ENCODE measurements at places on chromosomes 3 and 15.

GRCh38 chr3:146163584-146163983 is 2.6 kb upstream of the PLOD2 start:
- DNase-seq, result peak; percentile 98

GRCh38 chr3:133895208-133896001 is at the start of gene RAB6B:
RAB6B (minus strand) TSS chr3:133895882; CDS start chr3:133895466, 416 bp downstream.
- no peak for DNase-seq

DNA sequence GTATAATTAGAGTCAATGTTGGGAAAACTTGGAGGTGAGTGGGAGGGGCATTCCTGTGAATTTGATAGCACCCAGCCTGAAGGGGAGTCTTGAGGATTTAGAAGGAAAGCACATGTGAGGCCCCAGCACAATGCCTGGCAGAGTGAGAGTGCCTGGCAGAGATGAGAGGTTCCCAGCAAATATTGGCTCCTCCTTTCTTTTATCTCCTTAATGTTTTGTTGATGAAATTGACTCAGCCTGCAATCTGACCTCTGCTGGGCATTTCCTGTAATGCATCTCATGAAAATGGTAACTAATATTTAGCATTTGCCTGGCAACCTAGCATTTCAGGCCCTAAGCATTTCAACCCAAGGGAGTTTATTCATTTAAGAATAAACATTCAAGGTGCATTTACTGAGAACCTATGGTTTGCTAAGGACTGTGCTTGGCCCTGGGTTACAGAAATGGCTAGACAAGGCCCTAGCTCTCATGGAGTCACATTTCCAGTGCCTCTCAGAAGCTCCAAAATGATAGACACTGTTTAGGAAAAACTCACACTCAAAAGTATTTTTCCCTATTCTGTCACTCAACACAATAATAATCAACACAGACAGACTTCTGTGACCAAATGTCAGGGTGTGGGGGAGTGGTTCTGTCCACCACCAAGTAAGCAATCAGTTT is 19.0 kb downstream of the PDHB start:
- DNase-seq, result peak; percentile 36

- DNase-seq, result no peak
Measured at GRCh38 chr15:88394553-88395145, 72.5 kb downstream of the MRPL46 start.

DNA sequence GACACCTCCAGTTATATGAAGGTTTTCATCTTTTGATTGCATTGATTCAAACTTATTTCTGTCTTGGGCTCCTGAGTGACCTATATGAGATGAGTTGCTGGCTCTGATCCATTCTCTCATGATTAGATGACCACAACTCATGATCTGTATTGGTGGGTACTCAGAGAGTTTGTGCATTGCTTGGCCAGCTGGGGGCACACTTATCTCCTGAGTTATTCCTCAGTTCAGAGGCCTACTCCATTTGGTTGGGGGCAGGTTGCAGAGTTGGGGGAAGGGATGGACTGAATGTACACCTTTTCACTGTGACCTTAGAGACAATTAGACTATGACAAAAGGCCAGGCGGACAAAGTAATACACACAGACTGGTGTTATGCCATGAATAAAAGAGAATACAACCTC is 166.2 kb upstream of the SEMA6D start:
- DNase-seq, result no peak

GRCh38 chr15:96345560-96346399 is 15.3 kb downstream of the NR2F2 start:
- no peak for DNase-seq

- no peak for DNase-seq
Measured at GRCh38 chr15:37059086-37059485, 41.3 kb downstream of the MEIS2 start.

DNA sequence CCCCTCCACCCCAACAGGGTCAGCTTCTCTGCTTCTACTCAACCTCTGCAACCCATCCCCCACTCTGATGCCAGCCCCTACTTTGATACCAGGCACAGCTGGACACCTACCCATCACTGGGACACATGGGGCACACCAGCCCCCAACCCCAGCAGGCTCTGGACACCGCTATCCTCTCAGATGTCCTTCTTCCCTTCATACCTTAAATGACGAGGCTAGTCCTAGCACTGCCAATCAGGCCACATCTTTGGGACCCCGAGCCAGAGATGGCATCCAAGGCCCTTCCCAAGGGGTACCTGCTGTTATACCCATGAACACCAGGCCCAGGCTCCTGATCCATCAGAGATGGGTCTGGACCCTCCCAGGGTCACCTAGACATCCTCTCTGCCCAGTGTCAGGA is 10.6 kb downstream of the POC1A start:
- no peak for DNase-seq

DNA sequence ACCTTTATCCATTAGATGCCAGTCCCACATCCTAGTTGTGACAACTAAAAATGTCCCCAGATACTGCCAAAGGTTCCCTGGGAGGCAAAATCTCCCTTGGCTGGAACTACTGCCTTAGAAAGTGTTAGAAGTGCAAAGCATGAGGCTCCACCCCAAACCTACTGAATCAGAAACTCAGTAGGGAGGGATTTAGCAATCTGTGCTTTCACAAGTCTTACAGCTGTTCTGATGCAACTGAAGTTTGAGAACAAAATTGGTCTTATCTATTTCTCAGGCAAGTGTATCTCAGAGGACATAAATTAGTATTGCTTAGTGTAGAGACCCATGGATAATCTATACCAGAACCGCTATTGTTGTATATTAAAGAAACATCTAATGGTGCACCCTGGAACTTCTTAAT is 70.2 kb downstream of the CLDN1 start:
- DNase-seq, result peak; percentile 15

GRCh38 chr3:30199096-30199759 is 407.2 kb upstream of the TGFBR2 start:
- DNase-seq, result no peak

GRCh38 chr15:32859251-32859650 is 141.4 kb downstream of the GREM1 start:
- DNase-seq, result no peak

DNA sequence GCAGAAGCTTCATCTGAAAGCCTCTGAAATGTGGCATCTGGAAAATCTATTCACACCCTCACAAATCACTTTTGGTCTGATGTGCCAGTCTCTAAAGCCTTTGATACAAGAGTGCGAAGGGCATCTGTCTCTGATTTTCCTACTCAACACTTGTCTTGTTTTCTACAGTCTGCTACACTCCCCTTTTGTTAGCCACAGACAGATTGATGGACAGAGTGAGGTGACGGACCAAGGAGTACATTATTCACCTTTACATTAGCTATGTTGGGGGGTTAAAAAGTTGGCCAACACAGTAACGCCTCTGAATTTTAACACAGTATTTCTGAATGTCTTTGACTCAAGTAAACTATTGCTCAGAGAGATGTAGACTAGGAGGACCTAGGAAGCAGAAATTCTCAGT is 63.1 kb downstream of the TNIK start:
- no peak for DNase-seq

DNA sequence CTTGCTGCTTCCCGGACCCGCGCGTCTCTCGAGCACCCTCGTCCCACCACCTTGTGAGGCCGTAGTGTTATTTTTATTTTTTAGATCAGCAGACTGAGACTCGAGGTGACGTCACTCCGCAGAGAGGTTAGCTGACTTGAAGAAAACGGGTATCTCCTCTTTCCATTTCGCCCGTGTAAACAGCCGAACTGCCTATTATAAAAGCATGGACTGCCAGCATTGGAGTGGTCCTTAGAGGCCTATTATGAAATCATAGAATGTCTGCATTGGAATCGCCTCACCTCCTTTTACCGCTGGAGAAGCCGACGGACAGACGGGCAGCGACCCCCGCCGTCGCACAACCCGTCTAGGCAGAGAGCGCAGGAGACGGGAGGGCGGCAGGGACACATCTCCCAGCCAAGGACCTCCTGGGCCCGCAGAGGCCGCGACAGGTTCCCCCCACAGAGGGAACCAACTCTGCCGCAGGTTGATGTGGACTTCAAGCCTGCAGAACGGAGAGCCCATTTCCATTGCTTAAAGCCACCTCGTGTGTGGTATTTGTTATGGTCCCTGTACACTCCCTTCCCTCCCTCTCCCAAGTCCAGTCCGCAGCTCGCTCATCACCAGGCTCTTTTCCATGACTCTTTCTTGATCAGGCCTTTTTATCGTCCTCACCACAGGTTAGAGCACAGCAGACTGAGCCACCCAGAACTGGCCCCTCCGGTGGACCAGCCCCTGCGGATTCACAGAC is 540 bp upstream of the PPP1R2 start:
- no peak for DNase-seq

DNA sequence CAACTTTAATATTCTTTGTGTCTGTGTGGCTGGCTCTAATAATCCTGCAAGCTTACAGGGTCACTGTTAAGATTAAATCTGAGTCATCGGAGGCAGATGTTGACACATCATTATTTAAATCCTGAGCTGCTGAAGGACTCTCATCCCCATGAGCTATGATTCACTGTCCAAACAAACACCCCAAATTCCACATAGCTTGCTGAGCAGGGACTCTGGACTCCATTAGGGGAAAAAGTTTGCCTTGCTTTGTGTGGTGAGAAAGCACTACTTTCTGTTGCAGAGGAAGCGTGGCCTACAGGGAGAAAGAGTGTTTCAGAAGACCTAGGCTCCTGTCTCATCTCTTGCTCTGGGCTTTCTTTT is 213.7 kb downstream of the PDCD6IP start:
- peak; percentile 95 for DNase-seq

- DNase-seq, result no peak
Measured at GRCh38 chr3:195048059-195048905, 222.7 kb downstream of the XXYLT1 start.

DNA sequence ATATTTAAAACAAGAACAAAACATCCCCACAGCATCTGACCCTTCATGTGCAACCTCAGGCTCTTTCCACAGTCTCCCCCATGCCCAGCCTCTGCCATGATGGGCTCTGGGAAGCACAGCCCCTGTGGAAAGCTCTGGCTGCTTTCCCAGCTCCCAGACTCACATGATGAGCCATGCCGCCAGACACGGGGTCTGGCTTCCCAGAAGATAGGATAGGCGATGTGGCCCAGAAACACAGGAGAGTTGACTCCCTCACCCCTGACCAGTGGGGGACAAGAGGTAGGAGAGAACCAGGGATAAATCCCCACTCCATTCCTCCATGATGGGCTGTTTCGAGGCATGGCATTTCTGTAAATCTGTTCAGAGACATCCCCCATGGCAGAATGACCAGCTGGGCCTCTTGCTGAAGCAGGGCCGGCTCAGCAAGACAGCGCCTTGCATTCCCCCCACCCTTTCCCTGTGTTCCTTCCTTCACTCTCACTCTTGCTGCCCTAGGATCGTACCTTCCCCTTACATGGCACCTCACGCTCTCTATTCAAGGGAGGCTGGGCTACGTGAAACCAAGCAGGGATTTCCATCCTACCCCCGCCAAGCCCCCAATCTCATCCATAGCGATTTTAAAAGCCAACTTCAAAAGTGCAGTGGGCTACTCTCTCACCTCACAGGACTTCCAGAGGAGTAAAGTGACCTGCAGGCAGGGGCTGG is 192.4 kb downstream of the ABHD5 start:
- DNase-seq, result no peak

GRCh38 chr3:117898722-117899522 is 1135.7 kb downstream of the IGSF11 start:
- DNase-seq, result no peak

GRCh38 chr3:48130321-48130904 is 57.8 kb downstream of the CDC25A start:
- no peak for DNase-seq

DNA sequence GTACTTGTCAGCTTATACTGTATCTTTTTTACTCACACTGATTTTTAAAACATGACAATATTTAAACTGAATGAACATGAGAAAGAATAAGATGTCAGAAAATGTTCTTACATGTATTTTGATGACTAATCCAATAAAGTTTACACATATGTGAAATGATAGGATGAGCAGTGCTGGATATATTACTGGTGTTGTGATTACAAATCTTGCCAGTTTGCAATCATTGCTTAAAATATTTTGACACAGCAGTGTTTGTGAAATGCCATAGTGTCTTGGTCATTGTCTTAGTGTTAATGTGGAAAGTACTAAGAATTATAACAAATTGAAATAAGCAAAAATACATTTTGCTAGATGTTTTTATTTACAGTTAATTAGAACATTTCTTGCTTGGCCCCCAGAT is 118.7 kb upstream of the MLF1 start:
- DNase-seq, result no peak

DNA sequence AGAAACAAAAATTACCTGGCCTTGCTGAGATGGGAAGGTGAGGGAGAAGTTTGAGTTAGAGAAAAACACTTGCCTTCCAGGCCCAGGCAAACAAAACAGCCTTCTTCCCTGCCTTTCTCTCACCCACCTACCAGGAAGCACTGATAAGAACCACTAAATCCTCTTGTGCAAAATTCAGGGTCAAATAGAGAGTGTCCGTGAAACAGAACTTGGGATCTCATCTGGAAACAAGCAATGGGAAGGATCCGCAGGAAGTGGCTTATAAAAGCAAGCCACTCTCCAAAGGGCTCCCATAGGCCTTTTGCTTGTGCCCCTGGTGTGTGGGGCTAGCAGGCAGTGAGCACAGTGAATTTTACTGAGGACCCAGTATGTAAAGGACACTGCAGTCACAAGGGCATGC is 11.0 kb downstream of the ADAMTS9 start:
- DNase-seq, result no peak

DNA sequence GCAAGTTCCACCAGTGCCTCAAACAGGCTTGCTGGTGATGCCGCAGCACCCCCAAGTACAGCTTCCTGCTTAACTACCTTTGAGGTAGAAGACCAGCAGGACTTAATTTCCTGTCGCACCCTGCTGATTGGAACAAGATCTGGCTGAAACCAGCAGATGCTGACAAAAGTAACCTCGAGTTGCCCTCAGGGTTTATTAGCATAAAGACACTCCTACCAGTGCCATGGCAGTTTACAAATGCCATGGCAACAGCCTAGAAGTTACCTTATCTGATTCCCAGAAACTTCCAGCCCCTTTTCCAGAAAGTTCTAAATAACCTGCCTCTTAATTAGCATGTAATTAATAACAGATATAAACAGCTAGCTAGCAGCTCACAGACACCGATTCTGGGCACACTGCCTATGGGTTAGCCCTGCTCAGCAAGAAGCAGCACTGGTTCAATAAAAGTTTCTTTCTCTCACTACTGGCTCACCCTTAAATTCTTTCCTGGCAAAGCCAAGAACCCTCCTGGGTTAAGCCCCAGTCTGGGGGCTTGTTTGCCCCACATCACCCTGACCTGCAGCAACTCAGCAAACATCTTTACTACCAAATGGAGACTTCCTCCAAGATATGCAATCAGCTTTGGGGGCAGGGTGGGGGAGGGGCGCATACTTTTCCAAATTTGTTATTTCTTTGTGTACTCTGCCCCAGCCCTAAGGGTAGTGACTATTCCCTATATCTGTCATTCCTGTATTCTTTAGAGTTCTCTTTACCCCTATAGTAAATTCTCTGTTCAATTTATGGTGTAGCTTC is 54.2 kb downstream of the MAP4 start:
- no peak for DNase-seq

GRCh38 chr3:110544730-110545129 is 526.9 kb upstream of the NECTIN3 start:
- no peak for DNase-seq

GRCh38 chr3:189712906-189713483 is 81.8 kb downstream of the TP63 start:
- DNase-seq, result no peak
